ENCODE measurements at places on chromosomes 12 and 14. TPM values are rescaled to one million over a fixed set of nuclear protein-coding genes. Genes with fewer than 3 reads are reported as not detected.

MARCHF9 gene
- 14.3 TPM for total RNA-seq

SLC5A8 gene
- total RNA-seq: not detected

ZFYVE1 gene
- 16.4 TPM for total RNA-seq

NRL gene
- not detected for total RNA-seq

Data from lower leg skin (tissue), 4 donors.